Activated T-cell treated with anti-CD3 and anti-CD28 coated beads, Interleukin-2, amount 50 U/mL, for 4 hours (primary cell): ENCODE measurements at places on chromosomes 2 and 18. TPM values are rescaled to one million over a fixed set of nuclear protein-coding genes. Genes with fewer than 3 reads are reported as not detected.

The GGCX gene
- 22.1 TPM for total RNA-seq

The ST8SIA3 gene
- not detected for total RNA-seq

The CTNNA2 gene
- total RNA-seq = 0.08 TPM

The FAP gene
- total RNA-seq = not detected

The GALNT5 gene
- total RNA-seq = 0.15 TPM

The UGT1A1 gene
- not detected for total RNA-seq

The C2orf80 gene
- not detected for total RNA-seq

The UGT1A5 gene
- not detected for total RNA-seq

The SPTBN1 gene
- total RNA-seq = 23.4 TPM

The GCG gene
- not detected for total RNA-seq

The C2orf81 gene
- total RNA-seq = 1.4 TPM

The TSPYL6 gene
- total RNA-seq = not detected

The OSBPL1A gene
- 1.3 TPM for total RNA-seq

The POTEJ gene
- not detected for total RNA-seq

The SPAG16 gene
- total RNA-seq = 5.4 TPM

The KCMF1 gene
- total RNA-seq = 137 TPM

The SLC16A14 gene
- 0.43 TPM for total RNA-seq

The SSB gene
- total RNA-seq = 123 TPM

The SLC4A3 gene
- total RNA-seq = 0.15 TPM

The FBXO15 gene
- 0.71 TPM for total RNA-seq

The ARHGAP28 gene
- not detected for total RNA-seq

The DSG4 gene
- not detected for total RNA-seq

The WDSUB1 gene
- total RNA-seq = 2.3 TPM

The SERPINB5 gene
- not detected for total RNA-seq

The PRKCE gene
- total RNA-seq = 9.1 TPM

The FTCDNL1 gene
- 2.3 TPM for total RNA-seq

The CNGA3 gene
- total RNA-seq = not detected

The IL37 gene
- not detected for total RNA-seq

The CNTNAP5 gene
- total RNA-seq = not detected

The RBKS gene
- total RNA-seq = 0.79 TPM

The LYPD6 gene
- not detected for total RNA-seq

The IGFBP5 gene
- 2.4 TPM for total RNA-seq

The UNC80 gene
- total RNA-seq = 0.03 TPM

The ALLC gene
- not detected for total RNA-seq

The KRTCAP3 gene
- 5.2 TPM for total RNA-seq

The IL1B gene
- 1.6 TPM for total RNA-seq

The DIPK1C gene
- not detected for total RNA-seq

The NYAP2 gene
- total RNA-seq = 0.11 TPM
